ENCODE measurements at places on chromosomes 7 and 10. TPM values are rescaled to one million over a fixed set of nuclear protein-coding genes. Genes with fewer than 3 reads are reported as not detected.

Gene IDE
- 40.5 TPM for total RNA-seq

DNA sequence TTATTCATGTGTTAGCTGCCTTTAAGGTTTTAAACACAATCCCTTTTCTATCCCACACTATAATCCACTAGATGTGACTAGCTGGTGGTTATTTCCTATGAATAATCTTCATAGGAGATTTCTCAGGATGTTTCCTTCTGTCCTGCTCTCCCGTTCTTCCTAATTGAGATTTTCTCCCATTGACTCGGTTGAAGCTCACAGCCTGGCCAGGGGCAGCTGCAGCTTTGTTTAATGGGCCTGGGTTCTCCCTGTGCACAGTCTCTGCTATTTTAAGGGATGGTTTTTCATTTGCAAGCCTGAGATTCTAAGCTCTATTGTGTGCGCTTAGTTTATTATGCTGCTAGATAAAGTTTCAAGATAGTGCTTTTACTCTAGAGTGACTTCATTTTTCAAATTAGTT lies 283.4 kb upstream of the AOAH start:
- no peak for DNase-seq

Gene DGKI
- total RNA-seq, result 1.3 TPM

- no peak for DNase-seq
Observed at GRCh38 chr10:50369931-50370330, 118.6 kb upstream of the ASAH2 start.

Gene POLD2
- 60.0 TPM for total RNA-seq

DNA sequence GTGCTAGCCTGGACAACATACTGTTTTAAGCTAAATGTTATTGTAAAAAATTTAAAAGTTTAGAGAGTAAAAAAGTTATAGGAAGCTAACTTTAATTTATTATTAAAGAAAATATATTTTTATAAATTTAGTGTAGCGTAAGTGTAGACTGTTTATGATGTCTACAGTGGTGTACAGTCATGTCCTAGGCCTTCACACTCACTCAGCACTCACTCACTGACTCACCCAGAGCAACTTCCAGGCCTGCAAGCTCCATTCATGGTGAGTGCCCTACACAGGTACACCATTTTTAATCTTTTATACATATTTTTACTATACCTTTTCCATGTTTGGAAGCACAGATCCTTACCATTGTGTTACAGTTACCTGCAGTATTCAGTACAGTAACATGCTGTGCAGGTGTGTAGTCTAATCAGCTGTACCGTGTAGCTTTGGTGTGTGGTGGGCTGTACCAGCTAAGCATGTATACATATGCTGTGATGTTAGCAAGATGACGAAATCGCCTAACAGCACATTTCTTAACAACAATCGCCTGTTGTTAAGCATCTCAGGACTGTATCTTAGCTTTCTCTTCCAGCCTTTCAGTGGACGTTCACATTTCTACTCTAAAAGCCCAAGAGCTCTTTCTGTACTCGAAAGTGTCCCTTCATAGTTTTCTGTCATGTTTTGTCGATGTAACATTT lies 12.5 kb downstream of the RNF32 start:
- DNase-seq, result no peak

DNA sequence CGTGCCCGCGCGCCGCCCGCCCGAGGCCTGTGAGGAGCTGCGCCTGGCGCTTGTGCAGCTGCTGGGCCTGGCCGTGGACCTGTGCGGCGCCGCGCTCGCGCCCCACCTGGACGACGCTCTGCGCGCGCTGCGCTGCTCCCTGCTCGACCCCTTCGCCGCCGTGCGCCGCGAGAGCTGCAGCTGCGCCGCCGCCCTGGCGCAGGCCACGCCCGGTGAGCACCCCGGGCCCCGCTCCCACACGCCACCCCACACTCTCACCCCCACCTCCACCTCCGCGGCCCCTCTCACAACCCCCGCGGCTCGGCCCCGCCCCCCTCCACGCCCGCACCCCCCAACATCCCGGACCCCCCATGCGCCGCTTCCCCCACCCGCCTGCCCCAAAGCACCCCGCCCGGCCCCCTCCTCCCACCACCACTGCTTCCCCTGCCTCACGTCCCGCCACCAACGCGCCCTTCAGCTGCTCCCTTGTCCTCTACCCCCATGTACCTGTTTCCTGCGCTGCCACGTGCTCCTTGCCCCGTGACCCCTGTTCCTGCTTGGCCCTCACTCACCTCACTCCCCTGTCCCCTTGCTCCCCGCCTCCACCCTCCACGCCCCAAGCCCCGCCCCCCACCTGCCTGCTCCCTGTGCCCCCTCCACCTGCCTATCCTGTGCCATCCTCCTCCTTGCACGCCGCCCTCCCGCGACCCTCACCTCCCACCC lies at the start of gene PRKAR1B:
Gene PRKAR1B, minus strand, starts transcription at position 178 of the 702 bp plus-strand sequence. CDS start 15,776 bp downstream, outside the sequence.
- no peak for DNase-seq

- DNase-seq, result no peak
Observed at GRCh38 chr7:158054611-158055010, 533.0 kb downstream of the PTPRN2 start.

GRCh38 chr10:99654390-99655175 lies 4.7 kb upstream of the ENTPD7 start:
- no peak for DNase-seq

Gene VENTX
- 3.3 TPM for total RNA-seq

DNA sequence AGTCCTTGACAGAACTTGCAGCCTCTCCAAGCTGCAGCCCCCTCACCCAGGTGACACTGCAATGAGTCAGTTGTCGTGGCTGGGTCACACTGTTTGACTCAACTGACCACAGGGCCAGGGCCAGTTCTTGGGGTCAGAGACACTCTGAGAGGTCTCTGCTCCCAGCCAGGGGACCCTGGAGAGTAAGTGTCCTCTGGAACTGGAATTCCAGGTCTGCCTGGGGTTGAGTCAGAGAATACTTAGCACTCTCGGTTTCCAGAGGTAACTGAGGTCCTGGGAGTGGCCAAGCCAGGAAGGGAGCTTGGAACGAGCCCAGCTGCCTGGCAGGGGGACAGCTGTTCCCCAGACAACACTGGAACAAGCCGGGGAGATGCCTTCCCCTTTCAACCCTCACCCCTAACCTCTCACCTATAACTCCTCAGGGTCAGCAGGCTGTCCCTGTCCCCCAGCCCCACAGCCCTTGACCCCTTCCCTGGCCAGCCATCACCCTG lies 2.2 kb upstream of the MYL10 start:
- DNase-seq, result no peak

- DNase-seq, result peak; percentile 24
Observed at GRCh38 chr7:44046321-44047061, 2.0 kb downstream of the DBNL start.

Gene FAM131B
- 0.82 TPM for total RNA-seq

- DNase-seq, result no peak
Observed at GRCh38 chr7:140927351-140927750, 2.6 kb upstream of the BRAF start.

DNA sequence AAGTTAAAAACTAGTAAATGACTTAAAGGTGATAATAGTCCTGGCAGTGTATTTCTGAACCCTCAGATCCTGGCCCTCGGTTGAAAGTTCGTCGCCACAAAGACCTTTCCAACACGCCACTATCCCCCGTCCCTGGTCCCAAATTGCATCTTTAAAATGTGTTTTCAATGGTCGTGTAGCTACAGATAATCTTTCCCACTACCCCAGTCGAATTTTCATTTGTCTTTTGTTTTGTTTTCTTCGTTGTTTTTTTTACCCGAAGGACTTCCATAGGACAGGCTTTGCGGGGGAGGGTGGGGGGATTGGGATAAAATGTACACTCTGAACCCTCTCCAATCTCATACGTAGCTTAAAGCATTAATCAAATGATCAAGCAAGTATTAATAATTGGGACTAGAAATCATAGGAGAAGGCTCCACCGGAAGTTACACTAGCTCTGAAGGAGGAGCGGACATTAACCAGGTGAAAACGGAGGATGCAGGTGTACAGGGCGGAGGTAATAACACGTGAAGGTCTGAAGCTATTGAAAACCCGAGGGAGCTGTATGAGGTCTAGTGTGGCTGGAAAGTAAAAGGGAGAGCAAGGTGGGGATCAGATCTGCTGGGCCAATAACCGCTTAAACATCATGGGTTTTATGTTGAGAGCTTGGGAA lies 32.8 kb upstream of the PHF14 start:
- peak; percentile 56 for DNase-seq

DNA sequence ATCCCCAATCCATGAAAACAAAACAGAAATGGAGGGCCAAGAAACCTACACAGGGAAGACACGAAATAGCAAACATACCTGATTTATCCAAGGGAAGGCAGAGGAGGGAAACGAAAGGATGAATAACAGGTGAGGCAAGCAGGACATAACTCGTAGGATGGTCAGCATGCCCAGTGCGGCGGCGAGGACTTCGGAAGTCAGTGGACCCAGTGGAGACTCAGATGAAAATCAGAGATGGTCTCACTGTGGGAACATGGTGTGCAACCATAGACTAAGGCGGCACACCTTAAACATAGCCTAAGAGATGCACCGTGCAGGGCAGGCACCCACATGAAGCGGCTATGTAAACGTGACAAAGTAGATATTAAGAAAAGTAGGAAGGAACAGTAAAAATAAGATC lies 157.5 kb downstream of the MGMT start:
- DNase-seq, result no peak

GRCh38 chr10:66809402-66809801 lies 116.4 kb upstream of the LRRTM3 start:
- DNase-seq, result no peak

Gene CRHR2
- not detected for total RNA-seq

GRCh38 chr10:184911-185310 lies 49.7 kb downstream of the ZMYND11 start:
- no peak for DNase-seq

GRCh38 chr7:83178796-83179195 lies 16.1 kb upstream of the PCLO start:
- no peak for DNase-seq

GRCh38 chr7:17055596-17055995 lies 173.8 kb upstream of the AGR3 start:
- DNase-seq, result no peak

DNA sequence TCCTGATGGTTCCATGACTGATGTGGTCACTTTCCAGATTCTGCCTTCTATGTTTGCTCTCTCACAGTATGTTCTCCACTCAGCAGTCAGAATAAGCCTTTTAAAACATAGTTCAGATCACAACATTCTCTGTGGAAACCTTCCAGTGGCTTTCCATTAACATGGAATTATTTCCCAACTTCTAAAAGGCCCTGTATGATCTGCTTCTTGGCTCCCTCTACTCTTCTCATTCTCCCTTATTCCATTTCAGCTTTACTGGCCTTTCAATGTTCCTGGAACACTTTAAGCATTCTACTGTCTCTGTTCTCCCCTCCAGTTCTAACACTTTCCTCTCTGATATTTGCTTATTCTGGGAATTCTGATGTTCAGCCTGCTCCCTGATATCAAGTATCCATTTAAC lies 325.6 kb downstream of the THSD7A start:
- no peak for DNase-seq

DNA sequence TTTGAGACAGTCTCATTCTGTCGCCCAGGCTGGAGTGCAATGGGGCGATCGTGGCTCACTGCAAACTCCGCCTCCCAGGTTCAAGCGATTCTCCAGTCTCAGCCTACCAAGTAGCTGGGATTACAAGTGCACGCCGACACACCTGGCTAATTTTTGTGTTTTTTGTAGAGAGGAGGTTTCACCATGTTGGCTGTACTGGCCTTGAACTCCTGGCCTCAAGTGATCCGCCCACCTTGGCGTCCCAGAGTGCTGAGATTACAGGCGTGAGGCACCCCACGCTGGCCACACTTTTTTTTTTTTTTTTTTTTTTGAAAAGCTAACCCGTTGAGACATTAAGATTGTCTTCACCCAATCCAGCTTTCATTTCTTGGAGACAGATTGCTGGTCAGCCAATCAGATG lies 2.1 kb downstream of the ZNF273 start:
- DNase-seq, result no peak

- no peak for DNase-seq
Observed at GRCh38 chr10:9807846-9808245, 1209.8 kb upstream of the CELF2 start.

GRCh38 chr7:3039787-3040186 lies 3.9 kb downstream of the CARD11 start:
- no peak for DNase-seq

GRCh38 chr7:148856891-148857290 lies 27.2 kb downstream of the EZH2 start:
- no peak for DNase-seq

- DNase-seq, result no peak
Observed at GRCh38 chr10:132865171-132865631, 77.2 kb downstream of the CFAP46 start.

Gene C10orf53
- not detected for total RNA-seq

DNA sequence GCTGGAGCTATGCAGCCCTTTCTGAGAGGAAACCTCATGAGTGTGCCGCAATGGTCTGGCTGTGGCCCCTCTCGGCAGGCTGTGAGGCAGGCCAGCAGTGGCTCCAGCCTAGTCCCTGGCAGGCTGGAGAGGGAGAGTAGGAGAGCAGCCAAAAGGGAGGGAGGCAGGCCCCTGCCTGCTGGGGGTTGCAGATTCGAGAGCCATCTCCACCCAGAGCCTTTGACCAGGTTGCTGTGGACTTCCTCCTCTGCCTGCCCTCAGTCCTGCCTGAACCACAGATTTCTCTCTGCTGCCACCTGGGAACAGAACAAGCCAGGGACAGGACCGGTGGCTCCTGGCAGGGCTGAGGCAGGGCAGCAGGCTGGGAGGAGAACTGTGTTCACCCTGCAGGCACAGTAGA lies 13.9 kb downstream of the PAX2 start:
- DNase-seq, result no peak

DNA sequence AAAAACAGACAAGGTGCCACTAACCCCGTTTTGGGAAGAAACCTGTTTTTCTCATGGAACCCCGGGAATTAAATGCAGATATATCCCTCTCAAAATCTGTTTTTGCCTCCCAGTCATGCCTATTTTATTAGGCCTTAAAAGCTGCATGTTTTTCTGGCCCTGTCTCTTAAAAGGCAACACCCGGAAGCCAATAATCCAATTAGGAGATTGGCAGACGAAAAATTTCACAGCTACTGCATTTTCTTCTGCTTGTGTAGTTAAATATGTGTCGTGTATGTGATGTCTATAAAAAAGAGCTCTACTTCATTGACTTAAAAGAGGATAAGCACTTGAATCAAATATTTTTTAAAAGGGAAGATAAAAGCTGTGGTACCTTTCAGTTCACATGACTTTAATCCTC lies 31.9 kb upstream of the OPTN start:
- DNase-seq, result no peak

GRCh38 chr10:65943451-65943850 lies 982.4 kb upstream of the LRRTM3 start:
- no peak for DNase-seq

- peak; percentile 66 for DNase-seq
Observed at GRCh38 chr10:35191523-35191922, 64.9 kb downstream of the CREM start.

GRCh38 chr7:116461500-116461899 lies 38.0 kb upstream of the CAV2 start:
- no peak for DNase-seq

Gene SPDYE8
- not detected for total RNA-seq

Gene UCN3
- not detected for total RNA-seq

GRCh38 chr7:87206361-87206760 lies 13.2 kb downstream of the TMEM243 start:
- DNase-seq, result no peak

Gene MDFIC
- total RNA-seq, result 32.9 TPM

DNA sequence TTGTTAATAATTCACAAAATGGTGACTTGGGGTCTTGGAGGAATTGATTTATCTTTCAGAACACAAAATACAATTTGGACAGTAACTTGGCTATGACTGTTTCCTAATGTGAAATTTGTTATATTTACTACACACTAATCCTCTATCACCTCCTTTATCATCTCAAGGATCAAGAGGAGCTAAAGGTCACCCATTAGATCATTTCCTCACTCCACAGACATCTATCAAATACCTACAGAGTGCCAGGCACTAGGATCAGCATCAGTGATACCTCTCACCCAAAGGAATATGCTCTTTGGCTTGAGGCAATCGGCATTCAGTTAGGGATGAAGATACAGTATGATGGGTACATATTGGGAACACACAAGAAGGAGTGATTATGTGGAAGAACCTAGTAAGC lies 132.1 kb downstream of the INHBA start:
- DNase-seq, result no peak
